ENCODE measurements at places on chromosomes 13 and 19.
A peak's percentile ranks its signal among the peaks of the same experiment; 100 is the strongest.

- DNase-seq, result peak; percentile 76
These were observed 69.8 kb upstream of the SERP2 start for GRCh38 chr13:44303681-44304432.

GRCh38 chr19:50288954-50289353 is 40.2 kb downstream of the KCNC3 start:
- no peak for DNase-seq

DNA sequence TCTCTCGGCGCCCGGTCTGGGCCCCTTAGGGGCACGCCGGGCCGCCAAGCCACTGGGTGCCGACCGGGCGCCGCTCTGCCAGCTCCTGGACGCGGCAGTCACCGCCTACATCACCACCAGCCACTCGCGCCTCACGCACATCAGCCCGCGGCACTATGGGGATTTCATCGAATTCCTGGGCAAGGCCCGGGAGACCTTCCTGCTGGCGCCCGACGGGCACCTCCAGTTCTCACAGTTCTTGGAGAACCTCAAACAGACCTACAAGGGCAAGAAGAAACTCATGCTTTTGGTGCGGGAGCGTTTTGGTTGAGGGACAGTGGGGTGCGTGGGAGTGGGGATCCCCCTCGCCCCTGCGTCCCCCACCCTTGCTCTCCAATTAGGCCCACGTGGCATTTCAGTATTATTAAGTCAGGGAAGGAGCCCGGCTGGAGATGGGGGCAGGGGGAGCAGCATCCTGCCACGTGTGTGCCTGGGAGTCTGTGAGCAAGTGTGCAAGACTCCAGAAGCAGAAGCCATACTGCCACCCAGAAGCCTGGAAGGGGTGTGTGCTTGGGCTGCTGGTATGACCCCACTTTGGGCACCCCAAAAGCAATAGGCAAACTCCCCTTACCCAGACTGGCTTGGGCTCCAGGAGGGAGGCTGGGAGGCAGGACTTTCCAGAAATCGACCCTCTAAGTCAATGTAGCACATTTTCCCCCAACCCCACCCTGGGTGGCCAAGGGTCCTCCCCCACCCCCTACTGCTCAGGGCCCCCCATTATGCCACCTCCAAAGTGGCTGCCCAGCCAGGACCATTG is 35.7 kb downstream of the ZSWIM4 start:
- DNase-seq, result no peak

- DNase-seq, result no peak
These were observed 45.7 kb upstream of the KATNAL1 start for GRCh38 chr13:30353060-30353459.

- no peak for DNase-seq
These were observed 500.3 kb downstream of the KLF12 start for GRCh38 chr13:73633817-73634460.

DNA sequence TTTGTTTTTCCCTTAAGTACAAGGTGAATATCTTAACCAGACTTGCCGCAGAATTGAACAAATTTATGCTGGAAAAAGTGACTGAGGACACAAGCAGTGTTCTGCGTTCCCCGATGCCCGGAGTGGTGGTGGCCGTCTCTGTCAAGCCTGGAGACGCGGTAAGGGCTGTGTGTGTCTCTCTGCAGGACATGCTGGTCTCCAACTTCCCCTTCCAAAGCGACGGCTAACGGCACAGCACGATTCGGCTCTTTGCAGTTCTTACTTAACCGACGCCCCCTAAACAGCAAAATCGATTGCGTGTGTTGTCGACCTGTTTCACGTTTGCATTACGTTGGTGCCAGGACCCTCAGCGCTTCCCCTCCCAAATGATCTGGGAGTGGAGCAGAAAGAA is 73.2 kb downstream of the GGACT start:
- DNase-seq, result no peak

DNA sequence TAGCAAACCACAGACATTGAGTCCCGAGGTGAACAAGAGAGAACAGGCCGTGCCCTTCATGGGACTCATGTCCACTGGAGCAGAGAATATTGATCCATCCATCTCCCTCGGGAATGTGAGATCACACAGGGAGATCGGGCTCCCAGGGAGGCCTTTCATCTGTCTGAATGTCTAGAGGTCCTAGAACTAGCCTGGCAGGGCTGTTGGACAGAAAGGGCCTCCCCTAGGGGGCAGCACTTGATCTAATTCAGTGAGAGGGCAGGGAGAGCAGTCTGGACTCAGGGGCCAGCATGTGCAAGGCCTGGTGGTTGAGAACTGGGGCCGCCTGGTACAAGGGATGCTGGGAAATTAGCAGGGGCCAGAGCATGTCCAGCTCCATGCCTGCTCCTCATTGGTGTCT is 4.3 kb downstream of the RUVBL2 start:
- no peak for DNase-seq

- no peak for DNase-seq
These were observed 24.6 kb downstream of the CAB39L start for GRCh38 chr13:49419276-49419675.

- DNase-seq, result no peak
These were observed 14.0 kb downstream of the PDX1 start for GRCh38 chr13:27933580-27934328.

DNA sequence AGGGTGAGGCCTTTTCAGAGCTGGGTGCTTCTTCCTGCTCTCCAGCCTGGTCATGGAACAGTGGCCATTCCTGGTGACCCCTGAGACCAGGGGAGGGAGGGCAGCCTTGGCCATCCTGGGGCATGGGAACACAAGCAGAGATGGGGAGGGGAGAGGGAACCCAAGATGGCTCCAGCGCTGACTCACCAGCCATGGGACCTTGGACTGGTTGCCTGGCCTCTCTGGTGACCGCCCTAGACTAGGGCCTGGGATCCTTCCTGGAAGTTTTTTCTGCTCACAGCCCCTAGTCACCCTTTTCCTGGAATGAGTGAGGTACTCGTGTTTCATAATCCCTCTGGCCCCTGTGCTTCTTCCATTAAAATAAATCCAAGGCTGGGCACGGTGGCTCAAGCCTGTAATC is 3.3 kb upstream of the OPA3 start:
- no peak for DNase-seq

Data from left forelimb (tissue), 1 donor.